Cardiac septum (tissue), 1 donor: ENCODE measurements at places on chromosomes 16 and 17. TPM values are rescaled to one million over a fixed set of nuclear protein-coding genes. Genes with fewer than 3 reads are reported as not detected.

DNA sequence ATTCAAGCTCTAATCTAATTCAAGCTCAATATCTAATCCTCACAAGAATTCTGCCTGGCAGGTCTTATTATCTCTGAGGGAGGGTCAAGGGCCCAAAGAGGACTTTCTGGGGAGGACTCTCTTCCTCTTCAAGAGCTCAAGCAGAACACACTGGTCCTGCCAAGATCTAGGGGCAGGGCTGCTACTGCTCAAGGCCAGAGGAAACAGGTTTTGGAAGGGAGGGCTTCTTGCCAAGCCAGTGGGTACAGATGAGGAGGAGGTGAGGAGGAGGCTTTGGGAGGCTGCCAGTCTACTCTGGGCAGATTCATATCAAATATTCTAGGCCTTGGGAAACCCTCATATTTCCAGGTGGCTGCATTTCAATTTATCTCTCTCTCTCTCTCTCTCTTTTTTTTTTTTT lies 51.8 kb upstream of the IL34 start:
- DNase-seq: no peak

DNA sequence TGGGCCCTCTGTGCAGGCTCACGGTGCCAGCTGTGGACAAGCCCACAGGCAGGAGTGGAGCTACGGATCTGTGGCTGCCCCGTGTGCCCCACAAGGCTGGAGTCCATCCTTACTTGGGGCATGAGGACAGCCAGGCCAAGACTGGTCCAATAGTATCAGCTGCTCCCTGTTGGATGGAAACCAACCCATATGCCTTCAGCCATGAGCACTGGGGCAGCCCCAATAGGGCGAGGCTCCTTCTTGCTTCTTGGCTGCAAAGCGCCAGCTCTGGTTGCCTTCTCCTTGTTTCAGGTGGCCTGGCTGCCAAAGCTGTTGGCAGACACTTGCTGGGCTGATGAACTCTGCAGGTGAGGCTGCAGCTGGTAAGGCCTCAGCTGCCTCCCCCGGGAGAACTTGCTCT lies 188.0 kb downstream of the ENGASE start:
- DNase-seq: no peak

DNA sequence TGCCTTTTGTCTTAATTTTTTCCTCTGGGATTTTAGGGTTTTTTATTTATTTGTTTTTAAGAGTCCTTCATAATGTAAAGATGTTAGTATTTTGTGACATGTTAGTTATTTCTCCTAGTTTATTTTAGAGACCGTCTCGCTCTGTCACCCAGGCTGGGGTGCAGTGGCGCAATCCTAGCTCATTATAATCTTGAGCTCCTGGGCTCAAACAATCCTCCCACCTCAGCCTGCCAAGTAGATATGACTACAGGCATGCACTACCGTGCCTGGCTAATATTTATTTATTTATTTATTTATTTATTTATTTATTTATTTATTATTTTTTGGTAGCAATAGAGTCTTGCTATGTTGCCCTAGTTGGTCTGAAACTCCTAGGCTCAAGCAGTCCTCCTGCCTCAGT lies 37.4 kb upstream of the ARHGAP17 start:
- no peak for DNase-seq

- no peak for DNase-seq
These were observed 1.4 kb downstream of the COTL1 start for GRCh38 chr16:84616515-84616914.

DNA sequence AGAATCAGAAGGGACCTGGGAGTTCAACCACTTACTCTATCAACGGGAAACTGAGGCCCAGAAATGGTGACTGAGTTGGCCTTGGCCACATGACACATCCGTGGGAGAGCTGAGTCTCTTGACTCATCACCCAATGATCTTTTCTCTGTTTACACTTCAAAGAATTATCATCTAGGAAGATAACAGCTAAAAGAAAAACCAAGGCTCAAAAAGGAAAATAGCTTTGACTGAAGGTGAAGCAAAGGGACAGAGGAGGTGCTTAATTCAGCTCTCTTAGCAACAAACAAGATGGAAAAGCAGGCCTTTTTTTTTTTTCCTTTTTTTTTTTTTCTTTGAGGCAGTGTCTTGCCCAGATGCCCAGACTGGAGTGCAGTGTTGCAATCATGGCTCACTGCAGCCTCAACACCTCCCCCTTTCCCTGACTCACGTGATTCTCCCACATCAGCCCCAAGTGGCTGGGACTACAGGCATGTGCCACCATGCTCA lies 16.7 kb downstream of the ERCC4 start:
- DNase-seq: no peak

DNA sequence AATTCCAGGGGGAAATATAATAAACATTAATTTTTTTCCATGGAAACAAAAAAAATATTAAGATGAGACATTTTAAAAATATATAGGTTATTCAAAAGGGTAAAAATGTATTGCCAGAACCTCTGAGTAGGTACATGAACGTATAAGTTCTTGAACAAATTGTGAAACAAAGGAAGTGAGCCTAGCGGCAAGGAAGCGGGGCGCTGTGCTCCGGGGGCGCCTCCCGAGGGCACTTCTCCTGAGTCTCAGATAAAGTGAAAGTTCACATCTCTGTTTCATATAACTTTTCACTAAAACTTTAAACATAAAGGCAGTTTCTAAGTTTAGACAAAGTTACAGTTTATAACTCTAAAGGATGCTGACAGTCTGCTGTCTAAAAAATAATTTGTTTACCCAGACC lies 52.3 kb downstream of the TNRC6C start:
- DNase-seq: no peak

GRCh38 chr17:44971776-44972483 lies 3.8 kb upstream of the C1QL1 start:
- no peak for DNase-seq

- DNase-seq: no peak
These were observed 2.8 kb upstream of the MATCAP1 start for GRCh38 chr16:67186550-67186950.

DNA sequence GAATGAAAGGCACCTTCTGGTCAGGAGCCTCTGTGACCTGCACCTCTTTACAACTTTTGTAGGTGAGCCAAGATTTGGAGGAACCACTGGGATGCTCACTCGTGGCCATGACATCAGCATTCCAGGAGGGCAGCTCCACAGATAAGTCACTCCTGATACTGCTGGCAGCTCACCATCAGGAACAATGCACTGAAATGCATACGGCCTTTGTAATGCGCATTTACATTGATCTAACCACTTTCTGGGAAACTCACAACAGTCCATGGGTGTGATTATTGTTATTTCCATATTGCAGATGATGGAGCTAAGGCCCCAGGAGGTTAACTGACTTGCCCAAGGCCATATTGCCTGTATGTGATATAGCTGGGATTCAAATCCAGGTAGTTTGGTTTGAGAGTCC lies 34.3 kb upstream of the PMFBP1 start:
- no peak for DNase-seq

DNA sequence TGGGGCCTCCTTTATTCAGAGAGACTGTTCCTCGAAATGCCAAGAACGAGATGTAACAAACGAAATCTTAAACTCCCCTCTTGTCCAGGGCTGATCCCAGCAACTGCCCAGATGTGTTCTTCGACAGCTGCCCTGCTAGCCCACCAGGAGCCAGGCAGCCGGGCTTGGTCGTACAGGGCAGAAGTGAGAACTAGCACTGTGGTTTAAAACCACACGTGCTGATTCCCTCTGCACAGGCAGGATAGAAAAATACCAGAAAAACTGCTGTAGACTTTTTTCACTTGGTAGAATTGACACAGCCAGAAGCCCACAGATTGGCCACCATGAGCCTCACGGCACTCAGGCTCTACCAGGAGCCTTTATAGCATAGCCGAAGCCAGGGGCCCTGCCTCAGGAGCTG lies 33.1 kb downstream of the PLD6 start:
- no peak for DNase-seq

GRCh38 chr17:34412534-34412933 lies 49.5 kb upstream of the CCL1 start:
- no peak for DNase-seq

Gene CTF1
- total RNA-seq: 17.7 TPM

Gene KRT27
- total RNA-seq: not detected

GRCh38 chr17:46194393-46195216 lies 1.4 kb upstream of the KANSL1 start:
- no peak for DNase-seq

- no peak for DNase-seq
These were observed 52.3 kb upstream of the ADCY7 start for GRCh38 chr16:50213939-50214519.

GRCh38 chr17:65183736-65184135 lies 46.6 kb downstream of the RGS9 start:
- no peak for DNase-seq

DNA sequence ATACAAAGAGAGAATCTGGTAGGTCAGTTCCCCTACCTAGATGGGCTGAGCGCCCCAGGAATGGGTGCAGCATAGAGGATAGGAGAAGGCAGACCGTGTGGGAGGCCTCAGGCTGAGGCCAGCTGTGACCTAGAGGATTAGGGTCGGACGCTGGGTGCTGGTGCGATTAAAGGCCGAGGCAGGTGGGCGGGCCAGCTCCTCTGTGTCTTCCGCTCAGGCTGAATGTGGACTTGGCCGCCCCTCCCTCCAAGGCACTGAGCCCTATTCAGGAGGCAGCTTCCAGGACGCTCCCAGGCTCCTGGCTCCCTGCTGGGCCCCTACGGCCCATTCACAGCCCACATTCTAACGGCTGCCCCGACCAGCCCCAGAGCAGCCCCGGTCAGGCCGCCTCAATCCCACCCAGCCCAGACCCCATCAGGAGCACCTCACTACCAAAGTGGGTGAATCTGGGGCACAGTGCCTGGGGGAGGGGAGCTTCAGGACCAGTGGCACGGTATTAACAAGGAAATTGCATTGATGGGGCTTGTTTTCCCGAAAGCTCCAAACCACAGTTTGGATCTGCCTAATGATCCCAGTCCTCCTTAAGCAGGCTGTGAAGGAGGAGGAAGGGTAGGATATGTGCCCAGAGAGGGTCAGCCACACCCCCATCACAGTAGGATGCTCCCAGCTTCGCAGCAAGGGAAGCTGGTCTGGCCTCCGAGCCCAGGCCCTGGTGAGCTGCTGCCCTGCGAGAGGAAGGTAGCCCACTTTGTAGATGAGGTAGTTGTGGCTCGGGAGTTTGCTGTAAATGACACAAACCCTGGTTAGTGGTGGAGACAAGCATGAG lies 14.5 kb downstream of the RHBDL3 start:
- DNase-seq: no peak

DNA sequence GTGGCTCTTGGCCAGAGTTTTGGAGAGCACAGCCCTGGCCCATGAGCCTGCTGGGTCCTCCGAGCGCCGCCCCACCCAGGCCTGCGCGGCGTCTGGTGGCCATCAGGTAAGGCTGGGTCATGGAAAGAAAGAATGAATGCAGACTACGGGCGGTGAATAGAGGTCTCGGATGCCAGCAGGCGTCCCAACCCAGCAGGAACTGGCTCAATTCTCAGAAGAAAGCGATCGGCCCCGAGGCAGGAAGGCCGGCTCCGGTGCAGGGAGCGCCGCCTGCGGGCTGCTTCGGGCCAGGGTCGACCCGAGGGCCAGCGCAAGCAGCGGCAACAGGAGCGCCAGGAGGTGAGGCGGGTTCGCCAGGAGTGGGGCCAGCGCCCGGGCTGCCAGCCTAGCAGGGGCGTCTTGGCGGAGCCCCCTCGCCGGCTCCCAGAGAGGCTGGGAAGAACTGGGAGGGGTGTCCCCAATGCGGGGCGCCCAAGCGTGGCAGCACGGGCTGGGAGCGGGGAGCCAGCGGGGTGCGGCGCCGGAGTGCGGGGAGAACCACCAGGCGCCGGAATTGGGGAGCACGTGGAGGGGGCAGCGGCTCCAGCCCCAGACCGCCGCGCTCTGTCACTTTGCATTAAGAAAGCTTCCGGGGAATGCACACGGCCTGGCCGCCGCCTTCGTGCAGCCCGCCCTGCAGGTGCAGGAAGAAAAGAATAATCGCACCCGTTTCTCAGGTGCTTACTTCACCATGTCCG lies 7.1 kb upstream of the TMC5 start:
- no peak for DNase-seq

Gene DRC3
- 1.9 TPM for total RNA-seq

DNA sequence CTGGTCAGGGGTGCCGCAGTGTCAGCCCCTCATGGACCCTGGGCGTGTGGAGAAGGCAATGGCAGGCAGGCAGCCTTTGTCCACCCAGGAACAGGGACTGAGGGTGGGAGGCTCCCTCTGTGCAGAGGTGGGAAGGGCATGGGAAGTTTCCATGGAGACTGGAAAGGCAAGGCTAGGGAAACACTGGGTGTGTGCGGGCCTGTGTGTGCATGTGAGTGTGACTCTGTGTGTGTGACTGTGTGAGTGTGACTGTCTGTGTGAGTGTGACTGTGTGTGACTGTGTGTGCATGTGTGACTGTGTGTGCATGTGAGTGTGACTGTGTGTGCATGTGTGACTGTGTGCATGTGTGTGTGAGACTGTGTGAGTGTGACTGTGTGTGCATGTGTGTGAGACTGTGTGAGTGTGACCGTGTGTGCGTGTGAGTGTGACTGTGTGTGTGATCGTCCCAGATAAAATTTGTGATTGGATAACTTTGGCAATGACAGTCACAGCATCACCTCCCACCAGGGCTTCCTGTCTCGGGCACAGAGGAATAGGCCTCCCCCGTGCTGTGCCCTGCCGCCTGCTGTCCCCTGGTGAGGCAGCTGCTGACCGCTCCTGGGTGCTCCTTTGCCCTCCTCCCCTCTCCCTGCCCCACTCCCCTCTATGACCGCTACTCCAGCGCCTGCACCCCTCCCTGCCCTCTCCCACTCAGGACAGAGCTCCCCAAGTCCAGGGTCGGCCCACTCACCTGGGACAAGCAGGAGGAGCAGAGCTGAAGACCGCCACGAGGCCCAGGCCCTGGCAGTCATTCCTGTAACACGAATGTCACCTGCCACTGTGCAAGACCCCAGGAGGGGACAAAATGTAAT lies 698 bp downstream of the CD300C start:
- no peak for DNase-seq

GRCh38 chr16:56234737-56235136 lies 43.4 kb downstream of the GNAO1 start:
- no peak for DNase-seq

DNA sequence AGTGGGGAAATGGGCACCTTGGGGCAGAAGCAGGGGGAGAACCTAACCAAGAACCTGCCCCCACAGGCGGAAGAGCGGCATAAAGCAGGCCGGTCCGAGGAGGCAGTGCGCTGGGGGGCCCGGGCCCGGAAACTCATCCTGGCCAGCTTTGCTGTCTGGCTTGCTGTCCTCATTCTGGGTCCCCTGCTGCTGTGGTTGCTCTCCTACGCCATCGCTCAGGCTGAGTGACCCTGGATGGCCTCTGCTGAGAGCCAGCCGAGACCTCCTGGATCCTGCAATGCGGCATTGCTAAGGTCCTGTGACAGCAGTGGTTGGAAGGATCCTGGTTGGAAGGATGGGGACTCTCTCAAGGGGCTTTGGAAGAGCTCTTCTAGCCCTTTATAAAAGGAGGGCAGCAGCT lies 4.5 kb upstream of the PHKG2 start:
- peak; percentile 56 for DNase-seq
